Testis (tissue), 5 donors: ENCODE measurements at places on chromosomes 4 and X.

DNA sequence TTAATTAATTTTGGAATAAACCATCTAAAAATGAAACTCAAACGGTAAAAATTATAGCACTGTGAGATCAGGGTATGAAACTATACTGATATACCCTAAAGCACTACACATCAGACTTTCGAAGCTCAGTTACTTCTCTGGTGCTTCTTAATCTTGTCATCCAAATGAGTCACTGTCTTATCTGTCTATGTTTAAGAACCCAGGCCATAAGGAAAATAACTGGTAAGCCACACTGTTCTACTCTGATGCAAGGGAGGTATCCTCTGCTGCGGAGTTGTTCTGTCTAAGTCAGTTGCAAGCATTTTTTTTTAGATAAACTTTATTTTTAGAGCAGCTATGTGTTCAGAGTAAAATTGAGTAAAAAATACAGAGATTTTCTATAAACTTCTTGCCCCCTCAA, 830.8 kb upstream of the POU3F4 start:
- no peak for DNase-seq

DNA sequence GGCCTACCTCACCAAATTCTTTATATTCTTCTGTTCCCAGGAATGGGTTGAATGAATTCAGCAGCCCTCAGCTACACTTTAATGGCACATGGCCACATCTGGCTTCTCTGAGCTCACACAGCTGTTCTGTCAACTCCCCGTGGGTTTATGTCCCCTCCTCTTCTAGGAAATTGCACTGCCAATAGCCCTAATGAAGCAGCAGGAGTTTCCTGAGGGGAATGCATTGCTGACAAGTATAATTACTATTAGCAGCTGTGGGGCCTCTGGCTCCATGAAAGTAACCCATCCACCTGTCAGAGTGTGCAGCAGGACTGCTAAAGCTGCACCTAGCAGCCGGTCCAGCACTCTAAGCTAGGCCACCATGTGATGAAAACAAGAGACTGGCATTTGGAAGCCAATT, 50.3 kb downstream of the FTHL17 start:
- no peak for DNase-seq

- DNase-seq: no peak
Observed at GRCh38 chrX:74906417-74906816, 18.8 kb downstream of the NEXMIF start.

GRCh38 chr4:5747738-5748375, 36.9 kb downstream of the EVC start:
- DNase-seq: no peak

- no peak for DNase-seq
Observed at GRCh38 chr4:114997576-114998247, 115.7 kb downstream of the NDST4 start.

- no peak for DNase-seq
Observed at GRCh38 chr4:167918077-167918476, 174.3 kb upstream of the ANXA10 start.

GRCh38 chrX:11081511-11081910, 29.6 kb upstream of the HCCS start:
- DNase-seq: no peak

DNA sequence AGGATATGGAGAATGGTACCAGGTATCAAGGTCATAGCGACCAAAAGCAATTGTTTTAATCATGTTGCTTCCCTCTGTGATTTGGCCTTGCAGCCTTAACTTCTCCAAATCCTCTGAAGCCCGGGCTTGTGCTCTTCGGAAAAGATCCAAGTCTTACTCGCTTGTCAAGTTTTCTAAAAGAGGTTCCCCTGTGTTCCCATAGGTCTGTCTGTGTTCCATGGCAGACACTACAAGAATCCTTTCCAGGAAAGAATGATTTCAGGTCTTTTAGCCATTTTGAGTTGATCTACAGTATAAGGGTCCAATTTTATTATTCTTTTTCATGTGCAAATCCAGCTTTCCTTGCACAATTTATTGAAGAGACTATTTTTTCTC, 710.6 kb upstream of the DIAPH2 start:
- no peak for DNase-seq

DNA sequence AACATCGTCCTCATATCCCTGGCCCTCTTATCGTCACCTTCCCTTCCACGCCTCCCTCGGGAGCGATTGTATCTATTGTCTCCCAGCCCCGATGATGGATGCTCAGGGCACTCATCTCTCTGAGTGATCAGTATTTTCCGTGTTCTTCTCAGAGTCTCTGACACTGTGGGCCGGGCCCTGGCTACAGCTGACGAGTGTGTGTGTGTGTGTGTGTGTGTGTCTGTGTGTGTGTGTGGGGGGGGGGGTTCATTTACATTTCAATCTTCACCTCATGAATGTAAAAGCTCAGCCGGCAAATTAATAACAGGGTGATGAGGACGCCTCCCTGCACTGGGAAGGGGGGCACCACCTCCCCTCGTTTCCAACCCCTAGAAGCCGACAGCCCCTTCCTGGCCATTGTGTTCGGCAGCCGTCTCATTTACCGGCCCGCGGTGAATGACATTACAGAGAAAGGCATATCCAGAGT, 159.5 kb downstream of the SHOX start:
- DNase-seq: no peak

DNA sequence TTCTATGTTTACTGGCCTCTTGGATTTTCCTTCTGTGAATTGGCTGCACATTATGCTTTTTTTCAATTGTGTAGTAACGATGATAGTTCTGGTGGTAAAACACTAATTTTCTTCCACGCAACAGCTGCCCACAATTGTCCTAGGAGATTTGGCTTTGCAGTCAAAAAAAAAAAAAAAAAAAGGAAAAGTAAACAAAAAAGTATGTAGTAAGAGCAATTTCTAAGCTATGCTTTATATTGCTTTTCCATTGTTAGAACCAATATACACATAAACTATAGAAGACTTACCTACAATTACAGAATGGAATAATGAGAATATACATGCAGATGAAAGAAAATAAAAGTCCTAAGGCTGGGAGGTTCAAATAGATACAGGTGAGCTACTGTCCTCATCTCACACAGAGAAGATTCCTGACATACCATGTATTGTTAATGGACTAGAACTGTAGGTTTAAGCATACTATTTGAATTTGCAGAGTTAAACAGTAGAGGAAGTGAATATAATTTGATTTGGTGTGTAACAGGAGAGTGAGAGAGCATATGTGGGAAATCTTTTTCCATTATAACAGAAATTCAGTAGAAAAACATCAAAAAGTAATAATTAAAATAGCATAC, 976.2 kb downstream of the RAB28 start:
- no peak for DNase-seq

DNA sequence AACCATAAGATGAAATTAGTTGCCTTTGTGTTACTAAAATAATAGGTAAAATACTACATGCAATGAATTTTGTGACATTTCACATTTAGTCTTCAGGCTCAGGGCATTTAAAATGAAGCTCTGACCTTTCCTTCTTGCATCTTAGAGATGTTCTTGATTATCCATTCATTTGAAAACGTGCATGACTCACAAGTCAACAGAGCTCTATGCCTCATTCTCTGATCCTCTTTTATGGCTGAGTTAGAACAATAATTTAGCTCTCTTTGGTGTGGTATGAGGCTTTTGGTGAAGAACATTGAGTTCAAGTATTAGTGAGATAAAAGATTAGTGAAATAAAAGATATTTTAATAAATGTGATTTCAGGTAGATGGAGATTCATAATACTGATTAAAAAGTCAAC, 66.5 kb downstream of the TIGD2 start:
- DNase-seq: no peak

DNA sequence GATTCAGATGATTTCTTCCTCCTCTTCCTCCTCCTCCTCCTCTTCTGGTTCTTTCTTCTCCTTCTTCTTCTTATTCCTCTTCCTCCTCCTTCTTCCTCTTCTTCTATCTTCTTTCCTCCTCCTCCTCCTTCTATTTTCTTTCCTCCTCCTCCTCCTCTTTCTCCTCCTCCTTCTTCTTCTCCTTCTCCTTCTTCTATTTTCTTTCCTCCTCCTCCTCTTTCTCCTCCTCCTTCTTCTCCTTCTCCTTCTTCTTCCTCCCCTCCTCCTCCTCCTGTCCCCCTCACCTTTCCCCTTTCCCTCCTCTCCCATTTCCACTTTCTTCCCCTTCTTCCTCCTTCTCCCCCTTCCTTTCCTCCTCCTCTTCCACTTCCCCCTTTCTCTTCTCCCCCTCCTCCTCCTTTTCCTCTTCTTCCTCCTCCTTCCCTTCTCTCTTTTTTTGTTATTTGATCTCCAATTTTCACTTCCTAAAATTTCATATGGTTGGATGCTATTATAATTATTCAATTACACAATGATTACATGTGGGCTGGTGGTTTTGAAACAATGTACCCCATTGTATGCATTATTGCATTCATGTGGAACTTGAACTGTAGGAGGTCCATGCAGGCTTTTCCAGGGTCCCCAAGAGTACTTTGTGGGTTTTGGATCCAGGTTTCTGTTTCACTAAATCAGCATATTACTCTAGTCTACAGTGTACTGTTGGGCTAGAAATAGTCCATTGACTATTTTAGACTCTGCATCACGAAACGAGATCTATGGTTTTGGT, 68.1 kb downstream of the SORBS2 start:
- DNase-seq: no peak

DNA sequence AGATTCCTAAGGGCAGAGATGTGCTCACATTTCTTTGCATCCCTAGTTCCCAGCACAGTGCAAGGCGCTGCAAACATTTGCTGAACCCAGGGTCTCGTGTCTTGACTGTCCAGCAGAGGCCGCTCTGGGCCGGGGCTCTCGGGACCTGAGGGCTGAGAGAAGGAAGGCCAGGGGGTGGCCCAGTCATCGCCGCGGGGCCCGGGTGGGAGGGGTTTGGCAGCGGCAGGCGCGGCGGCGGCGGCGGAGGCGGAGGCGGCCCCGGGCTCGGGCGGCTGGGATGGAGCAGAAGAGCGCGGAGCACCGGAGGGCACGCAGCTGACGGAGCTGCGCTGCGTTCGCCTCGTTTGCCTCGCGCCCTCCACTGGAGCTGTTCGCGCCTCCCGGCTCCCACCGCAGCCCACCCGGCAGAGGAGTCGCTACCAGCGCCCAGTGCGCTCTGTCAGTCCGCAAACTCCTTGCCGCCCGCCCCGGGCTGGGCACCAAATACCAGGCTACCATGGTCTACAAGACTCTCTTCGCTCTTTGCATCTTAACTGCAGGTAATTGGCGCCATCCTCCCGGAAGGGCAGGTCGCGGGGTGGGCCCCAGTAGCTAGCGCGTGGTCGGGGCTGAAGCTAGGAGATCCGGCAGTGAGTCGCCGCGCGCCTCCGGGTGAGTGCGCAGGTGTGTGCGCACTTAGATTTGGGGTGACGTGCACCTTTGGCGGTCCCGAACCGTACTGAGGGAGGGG, at the start of gene PARM1:
PARM1 (plus strand) TSS at position 285 of the 730 bp plus-strand sequence; CDS start at position 497, 212 bp downstream.
- DNase-seq: peak; percentile 94
